D341Med (cell line): ENCODE measurements at places on chromosomes 7 and 10.

GRCh38 chr10:92142949-92143348 lies 147.9 kb downstream of the CPEB3 start:
- DNase-seq = no peak

DNA sequence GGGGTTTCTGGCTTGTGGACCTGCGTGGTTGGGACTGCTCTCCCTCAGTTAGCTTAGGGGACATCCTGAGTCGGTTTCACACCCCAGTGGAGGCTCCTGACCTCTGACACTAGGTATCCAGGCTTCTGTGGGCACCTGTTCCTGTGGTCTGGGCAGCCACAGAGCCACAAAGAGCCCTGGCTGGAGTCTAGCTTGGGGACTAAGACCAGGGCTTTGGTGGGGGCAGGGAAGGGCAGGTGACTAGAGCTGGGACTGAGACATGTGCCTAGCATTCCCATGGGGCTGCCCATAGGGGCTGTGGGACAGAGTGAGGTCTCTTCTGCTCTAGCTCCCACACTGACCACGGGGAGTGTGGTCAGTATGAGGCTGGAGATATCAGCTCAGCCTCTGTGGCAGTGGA lies 4.0 kb upstream of the TMEM270 start:
- DNase-seq = no peak

GRCh38 chr7:28704706-28705105 lies 253.4 kb downstream of the TRIL start:
- no peak for DNase-seq

GRCh38 chr10:133154996-133155778 lies 4.8 kb upstream of the KNDC1 start:
- DNase-seq = no peak

DNA sequence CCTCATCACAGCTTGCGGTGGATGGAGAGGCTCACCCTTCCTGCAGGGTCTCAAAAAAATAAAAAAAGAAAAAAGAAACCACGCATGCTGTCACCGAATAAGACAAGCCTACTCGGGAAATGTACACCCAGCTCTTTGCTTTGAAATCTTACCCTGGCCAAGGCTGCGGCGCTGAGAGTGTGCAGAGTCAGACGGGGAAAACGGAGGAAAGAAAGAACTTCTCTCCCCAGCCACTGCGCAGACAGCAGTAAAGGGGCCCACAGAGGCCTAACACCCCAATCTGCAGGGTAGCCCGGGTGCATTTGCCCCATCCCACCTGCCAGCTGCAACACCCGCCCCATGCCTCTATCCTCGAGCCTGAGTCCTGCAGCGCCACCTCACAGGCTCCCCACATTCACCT lies 14.8 kb downstream of the SLIT1 start:
- no peak for DNase-seq

GRCh38 chr10:45811075-45811474 lies 36.2 kb downstream of the AGAP4 start:
- no peak for DNase-seq

- no peak for DNase-seq
Measured at GRCh38 chr7:1317646-1318045, 85.0 kb downstream of the UNCX start.

GRCh38 chr10:66218981-66219587 lies 706.8 kb upstream of the LRRTM3 start:
- no peak for DNase-seq

GRCh38 chr10:122164815-122165483 lies 106.1 kb upstream of the BTBD16 start:
- DNase-seq = no peak

DNA sequence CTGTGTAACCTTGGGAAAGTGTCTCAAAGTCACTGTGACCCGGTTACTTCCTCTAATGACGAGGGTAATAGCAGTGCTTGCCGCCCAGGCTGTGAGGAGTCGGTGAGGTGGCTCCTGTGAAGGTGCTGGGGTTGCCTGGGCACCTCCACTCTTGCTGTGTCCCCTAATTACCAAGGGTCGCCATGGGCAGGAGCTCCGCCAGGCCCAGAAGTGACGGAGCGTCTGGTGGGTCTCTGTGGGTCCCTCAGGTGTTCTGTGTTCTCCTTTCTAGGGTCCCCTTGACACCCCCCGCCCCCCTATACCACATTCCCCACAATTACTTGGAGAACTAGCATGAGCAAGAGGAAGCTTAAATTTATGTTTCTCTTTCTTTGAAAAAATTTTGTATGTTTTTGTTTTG lies 161.5 kb downstream of the WDR37 start:
- peak; percentile 11 for DNase-seq

GRCh38 chr7:70189776-70190175 lies 591.5 kb downstream of the AUTS2 start:
- DNase-seq = no peak

DNA sequence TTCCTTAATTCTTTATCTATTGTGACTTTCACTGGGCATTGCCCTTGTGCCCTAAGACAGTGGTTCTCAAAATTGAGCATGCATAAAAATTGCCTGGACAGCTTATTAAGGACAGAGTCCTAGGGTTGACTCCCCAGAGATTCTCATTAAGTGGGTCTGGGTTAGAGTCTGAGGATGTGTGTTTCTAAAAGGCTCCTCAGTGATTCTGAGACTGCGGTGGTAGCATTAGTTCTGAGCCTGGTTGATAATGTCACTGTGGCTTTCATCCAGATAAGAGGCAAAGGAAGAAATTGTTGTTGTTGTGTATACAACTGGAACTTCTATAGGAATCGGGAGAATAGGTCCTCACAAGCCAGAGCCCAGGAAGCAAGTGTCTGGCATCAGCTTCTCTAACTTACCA lies 1.3 kb downstream of the IFIT2 start:
- DNase-seq = no peak
